SK-N-SH (cell line): ENCODE measurements at places on chromosomes 12 and 14. TPM values are rescaled to one million over a fixed set of nuclear protein-coding genes. Genes with fewer than 3 reads are reported as not detected.

- no peak for DNase-seq
Observed at GRCh38 chr12:92473564-92473963, 229.2 kb upstream of the PLEKHG7 start.

GRCh38 chr12:50934981-50935807 is 17.1 kb upstream of the HIGD1C start:
- no peak for DNase-seq

GRCh38 chr14:51780741-51781140 is 79.7 kb upstream of the GNG2 start:
- no peak for DNase-seq

DNA sequence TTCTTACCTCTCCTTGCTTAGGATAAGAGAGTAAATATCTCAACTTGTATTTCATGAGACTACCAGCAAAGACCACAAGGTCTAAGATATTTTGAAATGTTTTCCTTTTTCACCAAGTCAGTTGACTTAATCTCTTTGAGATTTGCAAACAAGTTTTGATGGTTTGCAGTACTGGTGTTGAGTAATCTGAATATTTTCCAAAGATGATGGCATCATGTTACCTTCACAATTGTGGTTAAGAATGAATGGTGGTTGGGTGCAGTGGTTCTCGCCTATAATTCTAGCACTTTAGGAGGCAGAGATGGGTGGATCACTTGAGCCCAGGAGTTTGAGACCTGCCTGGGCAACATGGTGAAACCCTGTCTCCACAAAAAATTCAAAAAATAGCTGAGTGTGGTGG is 225.7 kb downstream of the TMTC2 start:
- no peak for DNase-seq

DNA sequence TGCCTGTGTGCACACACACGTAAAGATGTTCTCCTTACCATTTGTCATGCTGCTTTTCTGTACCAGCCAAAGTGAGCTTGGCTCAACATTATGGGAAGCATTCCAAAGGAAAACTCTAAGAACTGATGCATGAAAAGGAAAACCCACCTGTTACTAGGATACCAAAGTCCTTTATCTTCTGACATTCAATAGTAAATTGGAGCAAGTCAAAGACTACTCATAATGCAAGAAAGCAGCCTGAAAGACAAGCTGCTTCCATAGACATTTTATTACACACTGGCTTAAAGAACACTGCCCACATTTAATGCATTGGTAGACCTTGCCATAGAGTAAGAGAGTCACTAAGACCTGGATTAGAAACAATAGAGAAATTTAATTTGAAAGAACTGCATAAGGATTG is 159.0 kb downstream of the LRIG3 start:
- no peak for DNase-seq

DNA sequence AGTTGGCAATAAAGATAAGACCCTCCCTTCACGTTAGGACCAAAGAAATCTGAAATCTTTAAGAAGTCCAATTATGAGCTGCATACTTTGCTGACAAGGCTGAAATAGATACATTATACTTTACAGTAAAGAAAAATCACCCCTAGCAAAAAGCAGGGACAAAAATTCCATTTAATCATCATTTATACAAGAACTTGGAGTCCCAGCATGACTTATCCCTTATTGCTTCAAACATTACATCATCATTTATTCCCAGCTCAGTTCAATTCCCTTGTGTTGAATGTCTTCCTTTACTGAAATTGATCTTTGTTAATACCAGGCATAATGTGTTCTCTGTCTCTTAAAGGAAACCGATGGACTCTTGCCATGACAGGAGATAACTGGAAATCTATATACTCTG is 449.6 kb upstream of the CCDC196 start:
- no peak for DNase-seq

RPS6KA5 gene
- 0.67 and 0.78 TPM in 2 replicates for polyA plus RNA-seq
